DMS79 (cell line): ENCODE measurements at places on chromosomes 13 and 19.
A peak's percentile ranks its signal among the peaks of the same experiment; 100 is the strongest.

- no peak for DNase-seq
Observed at GRCh38 chr19:38735257-38735686, 9.0 kb downstream of the CAPN12 start.

GRCh38 chr13:99062593-99062992 is 84.7 kb upstream of the DOCK9 start:
- peak; percentile 85 for DNase-seq

GRCh38 chr19:5445561-5446055 is 9.6 kb upstream of the ZNRF4 start:
- DNase-seq, result no peak

DNA sequence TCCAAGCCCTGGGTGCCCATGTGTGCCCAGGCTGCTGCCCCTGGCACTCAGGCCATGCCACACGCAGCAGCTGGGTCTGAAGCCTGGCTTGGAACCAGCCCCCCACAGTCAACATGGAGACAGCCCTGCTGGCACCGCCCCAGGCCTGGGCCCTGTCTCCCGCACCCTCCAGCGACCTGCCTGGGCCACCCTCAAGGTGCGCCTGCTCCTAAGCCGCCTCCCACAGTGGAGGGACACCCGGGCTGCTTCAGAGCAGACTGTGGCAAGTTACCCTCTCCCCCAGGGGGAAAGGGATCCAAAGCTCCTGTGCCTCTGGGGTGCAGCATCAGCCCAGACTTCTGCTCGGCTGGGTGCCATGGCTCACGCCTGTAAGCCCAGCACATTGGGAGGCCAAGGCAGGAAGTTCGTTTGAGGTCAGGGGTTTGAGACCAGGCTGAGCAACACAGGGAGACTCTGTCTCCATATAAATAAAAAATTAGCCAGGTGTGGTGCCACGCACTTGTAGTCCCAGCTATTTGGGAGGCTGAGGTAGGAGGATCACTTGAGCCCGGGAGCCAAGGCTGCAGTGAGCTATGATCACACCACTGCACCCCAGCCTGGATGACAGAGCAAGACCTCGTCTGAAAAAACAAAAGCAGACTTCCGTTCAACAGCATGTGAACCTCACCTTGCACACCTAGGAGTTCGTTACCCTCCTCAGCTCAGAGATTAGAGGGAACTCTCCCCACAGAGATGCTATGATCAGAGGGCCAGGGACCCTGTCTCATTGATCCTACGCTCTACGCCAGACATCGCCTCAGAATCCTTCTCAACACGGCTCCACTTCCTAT is 15.6 kb downstream of the ELL start:
- DNase-seq, result no peak

- DNase-seq, result no peak
Observed at GRCh38 chr13:27170221-27170515, 1.4 kb downstream of the USP12 start.

DNA sequence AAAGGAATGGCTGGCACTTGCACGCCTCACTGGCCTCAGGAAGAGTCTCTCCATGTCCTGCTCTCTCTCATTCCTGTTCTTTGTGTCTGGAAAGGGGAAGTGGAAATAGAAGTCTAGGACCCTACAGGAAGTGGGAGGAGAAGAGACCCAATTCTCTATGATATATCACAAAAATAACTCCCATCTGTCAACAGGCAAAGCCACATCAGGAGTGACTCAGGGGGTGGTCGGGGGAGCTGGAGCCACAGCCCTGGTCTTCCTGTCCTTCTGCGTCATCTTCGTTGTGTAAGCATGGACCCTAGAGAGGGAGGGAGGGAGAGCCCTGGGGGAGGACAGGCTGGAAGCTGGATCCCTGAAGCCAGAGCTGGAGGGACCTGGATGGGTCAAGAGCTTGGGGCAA is 3.0 kb downstream of the SIGLEC9 start:
- no peak for DNase-seq

GRCh38 chr13:29452773-29453616 is 142.5 kb downstream of the SLC7A1 start:
- DNase-seq, result no peak

GRCh38 chr19:1668486-1669270 is 16.3 kb upstream of the TCF3 start:
- DNase-seq, result no peak

DNA sequence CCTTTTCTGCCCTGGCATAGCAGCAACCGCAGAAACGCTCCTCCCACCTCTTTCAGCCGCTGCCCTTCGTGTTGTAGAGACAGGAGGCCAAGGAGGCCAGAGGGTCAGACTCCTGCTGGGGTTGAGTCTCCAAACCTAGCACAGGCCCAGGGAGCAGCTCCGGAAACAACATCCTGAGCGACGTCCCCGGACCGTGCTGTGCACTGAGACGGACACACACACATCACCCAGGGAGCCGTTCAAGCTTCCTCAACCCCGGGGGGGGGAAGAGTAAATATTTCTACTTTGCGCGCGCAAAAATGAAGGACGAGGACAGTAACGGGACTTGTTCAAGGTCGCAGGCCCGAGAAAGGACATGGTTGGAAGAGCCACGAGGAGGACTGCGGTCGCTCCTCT is 657 bp downstream of the ZNF550 start:
- DNase-seq, result no peak

DNA sequence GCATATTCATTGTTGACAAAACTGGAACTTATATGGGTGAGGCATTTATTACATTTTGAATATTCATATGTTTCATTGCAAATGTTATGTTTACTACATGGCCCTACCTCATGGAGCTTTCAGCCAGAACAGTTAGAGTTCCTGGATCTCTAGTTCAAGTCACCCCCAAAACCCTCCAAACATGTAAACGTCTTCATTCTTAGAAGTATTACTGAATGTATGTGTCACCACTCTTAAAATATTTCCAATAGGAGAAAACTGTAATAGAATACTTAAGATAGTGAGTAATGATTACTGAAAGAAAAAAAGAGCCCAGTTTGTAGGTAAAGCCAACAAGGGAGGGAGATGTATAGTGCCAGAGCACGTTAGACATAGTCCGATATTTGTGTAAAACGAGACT is 23.5 kb downstream of the URI1 start:
- DNase-seq, result no peak

DNA sequence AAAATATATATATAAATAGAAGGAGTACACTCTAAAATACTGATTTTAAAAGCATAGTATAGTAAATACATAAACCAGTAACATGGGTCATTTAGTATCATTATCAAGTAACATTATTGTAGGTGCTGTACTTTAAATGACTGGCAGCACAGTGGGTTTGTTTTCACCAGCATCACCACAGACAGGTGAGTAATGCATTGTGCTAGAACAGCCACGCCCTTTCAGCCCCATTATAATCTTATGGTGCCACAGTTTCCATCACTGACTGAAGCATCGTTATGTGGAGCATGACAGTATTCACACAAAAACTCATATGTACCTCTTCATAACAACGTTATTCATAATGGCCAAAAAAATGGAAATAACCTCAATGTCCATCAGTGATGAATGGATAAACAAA is 88.3 kb downstream of the DHRS12 start:
- DNase-seq, result no peak

- DNase-seq, result no peak
Observed at GRCh38 chr13:79936368-79937136, 404.4 kb downstream of the SPRY2 start.
